ENCODE measurements at places on chromosomes 12 and 14. TPM values are rescaled to one million over a fixed set of nuclear protein-coding genes. Genes with fewer than 3 reads are reported as not detected.

RNASE3 gene
- not detected for total RNA-seq

SMOC1 gene
- total RNA-seq = 1.4 TPM

PAH gene
- total RNA-seq = not detected

EFS gene
- total RNA-seq = not detected

FAR2 gene
- 0.08 TPM for total RNA-seq

GPHB5 gene
- not detected for total RNA-seq

GLT1D1 gene
- total RNA-seq = not detected

OTX2 gene
- total RNA-seq = not detected

KRT5 gene
- total RNA-seq = 3.3 TPM

OTUB2 gene
- 1.1 TPM for total RNA-seq

CCDC88C gene
- 11.5 TPM for total RNA-seq

ATL1 gene
- total RNA-seq = 7.4 TPM

SMCO2 gene
- total RNA-seq = not detected

NGB gene
- total RNA-seq = not detected

RTL1 gene
- not detected for total RNA-seq

RIPK3 gene
- total RNA-seq = not detected

SLC10A1 gene
- total RNA-seq = not detected

NANOG gene
- total RNA-seq = 0.03 TPM

ACSM4 gene
- not detected for total RNA-seq

INHBC gene
- not detected for total RNA-seq

TMEM179 gene
- total RNA-seq = not detected

MLF2 gene
- 270 TPM for total RNA-seq

HSPB8 gene
- 237 TPM for total RNA-seq

EPYC gene
- total RNA-seq = not detected

SYCP3 gene
- 0.21 TPM for total RNA-seq

NTS gene
- not detected for total RNA-seq

SLCO1A2 gene
- total RNA-seq = 0.05 TPM

GALNT4 gene
- total RNA-seq = 2.6 TPM

DCAF4 gene
- total RNA-seq = 23.2 TPM

EID3 gene
- 1.7 TPM for total RNA-seq

BDKRB2 gene
- 0.26 TPM for total RNA-seq

HNRNPC gene
- 541 TPM for total RNA-seq

ATP2A2 gene
- total RNA-seq = 959 TPM

WSCD2 gene
- not detected for total RNA-seq

IAPP gene
- not detected for total RNA-seq

ANHX gene
- total RNA-seq = not detected

NKX2-8 gene
- not detected for total RNA-seq

PZP gene
- not detected for total RNA-seq

CACNA1C gene
- total RNA-seq = not detected

ATP5F1B gene
- total RNA-seq = 614 TPM

HSP90AA1 gene
- total RNA-seq = 379 TPM

ARL1 gene
- total RNA-seq = 117 TPM

GALNT8 gene
- total RNA-seq = not detected

LRTM2 gene
- not detected for total RNA-seq

HCAR2 gene
- not detected for total RNA-seq

AMHR2 gene
- total RNA-seq = not detected

ACOT2 gene
- total RNA-seq = 102 TPM

MSI1 gene
- not detected for total RNA-seq

USP44 gene
- 0.05 TPM for total RNA-seq

TOMM20L gene
- total RNA-seq = not detected

SERPINA6 gene
- not detected for total RNA-seq

CDCA3 gene
- total RNA-seq = 3.5 TPM

TAC3 gene
- not detected for total RNA-seq

PTPRQ gene
- 0.47 TPM for total RNA-seq

TAS2R7 gene
- total RNA-seq = not detected

TMEM52B gene
- total RNA-seq = not detected

DLK1 gene
- total RNA-seq = not detected

TRMT61A gene
- total RNA-seq = 14.4 TPM

CLEC6A gene
- total RNA-seq = not detected

TXNDC16 gene
- total RNA-seq = 7.6 TPM
